DMS79 (cell line): ENCODE measurements at places on chromosomes 3 and 15.

DNA sequence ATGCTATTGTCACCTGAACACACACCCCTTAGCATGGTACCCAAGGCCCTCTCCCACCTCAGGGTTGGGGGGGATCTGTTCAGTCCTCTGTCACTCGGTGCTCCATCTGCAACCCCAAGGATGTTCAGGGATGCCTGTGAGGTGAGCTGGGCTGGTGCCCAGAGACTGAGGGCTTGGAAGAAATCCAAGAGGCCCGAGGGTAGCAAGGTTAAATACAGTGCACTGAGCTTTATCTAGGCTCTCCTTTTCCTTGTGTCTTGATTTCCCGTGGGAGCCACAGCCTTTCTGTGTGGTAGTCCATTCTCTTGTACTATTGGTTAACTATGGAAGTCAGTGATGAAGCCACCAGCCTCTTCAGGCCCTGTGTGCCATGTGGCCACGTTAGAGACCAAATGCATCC is 18.7 kb upstream of the WNT5A start:
- no peak for DNase-seq

DNA sequence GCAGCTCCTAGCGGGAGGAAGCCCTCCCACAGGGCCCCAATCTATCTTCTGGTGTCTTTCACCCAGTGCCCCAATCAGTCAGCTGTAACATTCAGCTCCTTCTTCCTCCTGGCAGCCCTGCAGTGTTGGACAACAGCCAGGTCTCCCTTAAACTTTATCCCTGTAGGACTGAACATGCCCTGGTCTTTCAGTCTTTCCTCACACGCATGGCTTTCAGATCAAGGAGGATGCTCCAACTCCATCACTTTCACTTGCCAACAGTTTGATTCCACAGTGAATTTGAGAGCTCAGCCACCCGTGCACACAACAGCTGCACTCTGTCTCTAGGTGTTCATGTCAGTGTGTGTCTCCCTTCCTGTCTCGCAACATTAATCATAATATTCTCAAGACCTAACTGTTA is 28.5 kb upstream of the LRRC34 start:
- peak; percentile 12 for DNase-seq

GRCh38 chr3:184546252-184546651 is 15.3 kb upstream of the EPHB3 start:
- no peak for DNase-seq

GRCh38 chr3:32383136-32383711 is 8.4 kb upstream of the CMTM7 start:
- no peak for DNase-seq

GRCh38 chr3:143612541-143612940 is 235.7 kb downstream of the SLC9A9 start:
- DNase-seq, result no peak

GRCh38 chr3:8845641-8846040 is 76.2 kb upstream of the OXTR start:
- DNase-seq, result no peak

DNA sequence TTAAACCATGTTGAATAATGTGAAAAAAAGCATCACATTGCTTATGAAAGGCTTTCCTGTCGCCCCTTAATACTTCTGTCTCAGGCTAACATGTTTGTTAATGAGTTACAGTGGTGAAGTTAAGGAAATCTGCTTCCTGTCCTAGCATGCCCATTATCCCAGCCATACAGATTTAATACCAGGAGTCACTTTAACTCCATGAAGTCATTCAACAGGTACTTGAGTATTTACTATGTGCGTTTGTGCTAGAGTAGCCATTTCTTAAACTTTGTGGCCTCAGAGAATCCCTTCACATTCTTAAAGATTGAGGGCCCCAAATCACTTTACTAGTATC is 10.1 kb upstream of the SETD5 start:
- DNase-seq, result no peak

DNA sequence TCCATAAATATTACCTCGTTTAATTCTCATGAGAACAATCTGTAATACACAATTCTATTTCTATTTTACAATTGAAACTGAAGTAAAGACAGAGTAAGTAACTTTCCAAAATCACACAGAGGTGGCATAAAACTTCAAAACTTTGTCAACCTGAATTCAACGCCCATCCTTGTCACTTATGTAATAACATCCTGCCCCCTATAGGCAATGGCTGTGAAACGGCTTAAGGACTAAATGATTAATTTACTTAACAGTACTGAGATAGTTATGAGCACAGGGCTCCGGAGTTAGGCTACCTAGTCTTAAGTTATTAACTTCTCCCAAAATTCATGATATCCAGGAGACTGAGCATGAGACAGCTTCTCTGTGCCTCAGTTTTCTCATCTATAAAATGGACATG is 293.1 kb upstream of the CHRM5 start:
- DNase-seq, result no peak

- DNase-seq, result no peak
Measured at GRCh38 chr3:73255609-73256029, 194.2 kb downstream of the EBLN2 start.

- no peak for DNase-seq
Measured at GRCh38 chr15:72382146-72382545, 6.3 kb upstream of the HEXA start.

GRCh38 chr15:31228980-31229826 is 97.4 kb upstream of the KLF13 start:
- no peak for DNase-seq

DNA sequence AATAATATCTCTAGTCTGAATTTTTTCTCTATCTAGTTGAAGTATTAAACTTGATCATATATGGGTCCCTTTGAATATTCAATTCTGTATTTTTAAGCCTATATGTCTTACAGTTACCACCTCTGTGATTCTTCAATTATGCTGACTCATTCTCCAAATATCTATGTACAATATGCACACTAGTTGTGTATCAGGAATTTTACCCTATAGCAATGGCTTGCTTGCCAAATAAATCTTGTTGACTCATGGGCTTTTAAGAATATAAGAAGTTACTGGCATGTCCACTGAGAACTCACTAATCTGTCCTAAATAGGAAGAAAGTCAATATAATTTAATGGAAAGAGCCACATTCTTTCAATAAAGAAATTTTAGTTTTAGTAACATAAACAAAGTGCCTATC is 656.3 kb downstream of the RBMS3 start:
- DNase-seq, result no peak

DNA sequence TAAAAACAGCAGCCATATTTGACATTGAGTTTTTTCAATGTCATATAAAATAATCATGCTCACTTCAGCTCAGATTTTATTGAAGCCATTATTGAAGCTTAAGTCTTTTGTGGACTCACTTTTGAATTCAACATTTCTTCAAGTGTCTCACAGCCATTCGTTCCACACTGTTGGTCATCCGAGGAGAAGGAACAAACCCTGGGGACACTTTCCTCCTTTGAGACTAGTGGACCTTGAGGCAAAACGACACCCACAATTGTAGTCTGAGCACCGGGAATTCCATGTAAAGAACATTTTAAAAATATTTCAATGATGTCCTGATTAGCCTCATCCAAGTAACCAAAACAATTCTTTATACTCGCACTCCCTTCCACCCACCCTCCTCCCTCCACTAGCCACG is 174.7 kb downstream of the CD47 start:
- peak; percentile 93 for DNase-seq

- DNase-seq, result no peak
Measured at GRCh38 chr15:51888593-51889195, 59.2 kb downstream of the TMOD3 start.

DNA sequence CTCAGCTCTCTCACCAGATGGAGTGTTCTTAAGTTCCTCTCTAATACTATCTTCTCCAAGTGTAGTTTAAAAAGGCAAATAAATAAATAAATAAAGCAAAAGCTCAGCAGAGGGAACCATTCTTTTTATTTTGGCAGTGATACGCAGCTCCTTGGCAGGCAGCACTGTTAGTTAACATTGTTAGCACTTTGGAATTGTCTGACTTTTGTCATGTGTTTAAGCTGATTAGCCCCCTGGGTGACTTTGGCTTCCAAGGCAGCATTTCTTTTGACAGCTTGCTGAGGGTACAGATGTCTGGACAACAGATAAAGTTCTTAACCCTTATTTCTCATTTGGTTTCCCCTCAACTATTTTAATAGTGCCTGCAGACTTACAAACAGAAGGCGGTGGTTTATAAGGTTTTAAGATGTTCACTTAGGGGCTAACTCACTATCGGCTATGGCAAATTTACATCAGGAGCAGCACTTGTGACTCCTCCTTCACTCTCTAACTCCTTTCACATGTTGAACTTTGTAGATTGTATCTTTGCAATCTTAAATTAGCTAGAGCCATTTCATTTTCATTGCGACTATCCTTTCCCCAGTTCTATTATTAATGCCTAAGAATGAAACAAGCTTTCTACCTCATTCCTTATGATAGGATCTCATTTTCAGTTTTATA is 213.4 kb downstream of the ZBBX start:
- no peak for DNase-seq

GRCh38 chr15:56383010-56383409 is 17.8 kb downstream of the TEX9 start:
- DNase-seq, result no peak

- DNase-seq, result no peak
Measured at GRCh38 chr15:38454696-38455090, 766 bp downstream of the FAM98B start.

DNA sequence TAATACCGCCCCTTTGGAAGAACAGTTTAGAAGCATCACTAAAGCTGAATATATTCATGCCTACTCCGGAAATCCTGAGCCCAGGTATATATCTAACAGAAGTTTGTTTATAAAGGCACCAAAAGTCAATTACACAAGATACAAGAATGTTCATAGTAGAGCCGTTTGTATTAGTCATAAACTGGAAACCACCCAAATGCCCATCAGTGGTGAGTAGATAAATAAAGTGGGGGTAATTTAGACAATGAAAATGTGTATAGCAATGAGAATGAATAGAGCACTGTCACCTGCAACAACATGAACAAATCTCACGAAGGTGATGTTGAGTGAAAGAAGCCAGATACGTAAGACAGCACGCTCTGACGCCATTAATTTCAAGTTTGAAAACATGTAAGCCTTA is 68.3 kb upstream of the GLCE start:
- DNase-seq, result no peak

GRCh38 chr15:53522991-53523390 is 236.5 kb downstream of the WDR72 start:
- peak; percentile 70 for DNase-seq

- DNase-seq, result no peak
Measured at GRCh38 chr3:187288855-187289605, 2.5 kb downstream of the MASP1 start.

- no peak for DNase-seq
Measured at GRCh38 chr15:60647246-60647645, 168.3 kb upstream of the ICE2 start.

DNA sequence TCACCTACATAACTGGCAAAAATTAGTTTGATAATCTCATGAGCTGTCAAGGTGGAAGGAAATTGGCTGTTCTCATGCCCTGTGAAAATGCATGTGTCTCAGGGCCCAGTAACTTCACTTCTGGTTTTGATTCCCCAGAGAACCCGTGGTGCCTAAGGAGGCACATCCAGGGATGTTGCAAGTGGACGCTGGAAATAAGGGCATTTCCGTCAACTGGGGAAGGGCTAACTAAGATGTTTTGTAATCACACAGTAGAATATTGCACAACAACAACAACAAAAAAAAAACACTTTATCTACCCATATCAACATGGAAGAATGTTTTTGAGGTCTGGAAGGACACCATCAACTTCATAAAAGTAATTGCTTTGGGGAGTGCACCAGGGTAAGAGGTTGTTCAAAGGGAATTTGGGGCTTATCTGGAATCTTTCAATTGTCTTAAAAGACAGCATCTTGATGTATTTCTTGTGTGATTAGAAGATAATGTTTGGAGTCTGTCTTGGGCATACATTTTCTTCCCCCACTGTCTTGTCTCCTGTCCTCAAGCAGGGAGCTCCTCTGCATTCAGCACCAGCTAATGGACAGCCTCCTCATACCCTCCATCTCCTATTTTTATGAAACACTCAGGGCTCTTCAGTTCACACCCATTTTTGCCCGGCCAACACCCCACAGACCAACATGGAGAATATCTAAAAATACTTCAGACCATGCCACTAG is 37.2 kb upstream of the PRR20G start:
- no peak for DNase-seq

DNA sequence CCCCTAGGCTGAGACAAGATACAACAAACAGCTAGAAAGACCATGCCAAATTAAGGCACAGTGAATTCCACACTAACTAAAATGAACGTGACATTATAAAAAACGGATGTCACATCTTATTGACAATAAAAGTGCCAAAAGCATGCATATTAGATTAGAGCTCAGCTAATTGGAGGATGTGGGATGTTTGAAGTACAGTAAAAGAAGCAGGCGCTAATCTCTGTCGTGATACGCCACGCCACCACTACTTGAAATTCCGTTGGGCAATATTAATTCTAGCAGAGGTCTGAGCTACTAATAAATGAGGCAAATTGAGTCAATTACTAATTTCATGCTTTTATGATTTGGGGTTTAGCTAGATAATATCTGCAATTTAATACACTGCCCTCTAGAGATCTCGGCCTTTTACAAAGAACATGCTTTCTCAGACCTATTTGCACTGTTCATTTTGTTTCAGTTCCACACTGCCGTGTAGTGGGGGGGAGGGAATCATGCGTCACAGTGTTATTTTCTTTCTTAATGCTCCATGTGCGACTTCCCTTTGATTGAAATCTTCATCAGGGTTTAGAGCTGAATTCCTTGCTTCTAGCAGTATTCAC is 52.9 kb upstream of the ROBO2 start:
- DNase-seq, result no peak

DNA sequence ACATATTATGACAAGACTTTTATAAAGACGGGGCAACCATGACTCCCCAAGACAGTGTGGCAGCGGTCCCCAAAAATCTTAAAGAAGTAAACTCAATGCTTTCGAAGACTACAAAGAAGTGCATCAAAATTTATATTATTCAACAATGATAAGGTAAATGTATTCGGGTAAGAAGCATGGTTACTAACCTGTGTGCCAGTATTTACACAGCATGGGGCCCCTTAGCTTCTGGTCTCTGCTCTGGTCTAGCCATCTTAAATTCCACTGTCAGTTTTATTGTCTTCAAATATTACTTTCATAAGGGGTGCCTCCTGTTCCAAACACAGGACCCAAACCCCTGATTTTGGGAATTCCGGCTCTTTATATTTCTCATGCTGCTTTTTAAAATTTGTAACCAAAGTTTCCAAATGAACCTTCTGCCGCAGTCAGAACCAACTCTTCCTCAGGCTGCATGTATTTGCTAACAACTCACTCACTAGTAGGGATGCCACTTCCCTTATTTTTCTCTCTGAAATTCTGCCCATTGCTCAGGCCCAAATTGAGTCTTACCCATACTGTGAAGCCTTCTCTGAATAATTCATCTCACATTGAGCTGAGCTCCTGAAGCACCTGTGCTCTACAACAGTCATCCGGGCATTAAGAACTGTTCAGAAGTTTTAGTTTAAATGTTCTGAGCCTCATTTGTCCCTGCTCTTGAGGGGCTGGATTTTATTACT is 1.2 kb downstream of the TTC23 start:
- DNase-seq, result no peak
